ENCODE measurements at places on chromosomes 2 and 18. TPM values are rescaled to one million over a fixed set of nuclear protein-coding genes. Genes with fewer than 3 reads are reported as not detected.

DNA sequence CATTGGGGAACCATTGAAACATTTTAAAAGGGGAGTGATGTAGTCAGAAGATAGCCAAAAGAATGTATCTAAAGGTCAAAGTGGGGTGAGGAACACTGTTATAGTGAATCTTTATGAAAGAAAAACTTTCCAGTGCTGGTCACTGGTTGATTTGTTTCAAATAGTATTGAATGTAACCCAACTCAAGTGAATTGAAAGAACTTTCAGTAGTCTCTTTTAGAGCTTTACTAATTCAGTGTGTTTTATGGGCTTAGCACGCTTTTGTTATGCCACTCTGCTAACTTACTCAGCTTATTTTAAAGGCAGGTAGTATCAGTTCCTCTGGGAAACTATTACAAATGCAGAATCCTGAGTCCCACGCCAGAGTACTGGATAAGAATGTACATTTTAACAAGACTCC, 57.3 kb downstream of the GTF2A1L start:
- no peak for DNase-seq

The POU3F3 gene
- total RNA-seq: not detected

- DNase-seq: no peak
Observed at GRCh38 chr18:12291161-12291560, 16.9 kb upstream of the TUBB6 start.

The ST6GAL2 gene
- 0.09 TPM for total RNA-seq

DNA sequence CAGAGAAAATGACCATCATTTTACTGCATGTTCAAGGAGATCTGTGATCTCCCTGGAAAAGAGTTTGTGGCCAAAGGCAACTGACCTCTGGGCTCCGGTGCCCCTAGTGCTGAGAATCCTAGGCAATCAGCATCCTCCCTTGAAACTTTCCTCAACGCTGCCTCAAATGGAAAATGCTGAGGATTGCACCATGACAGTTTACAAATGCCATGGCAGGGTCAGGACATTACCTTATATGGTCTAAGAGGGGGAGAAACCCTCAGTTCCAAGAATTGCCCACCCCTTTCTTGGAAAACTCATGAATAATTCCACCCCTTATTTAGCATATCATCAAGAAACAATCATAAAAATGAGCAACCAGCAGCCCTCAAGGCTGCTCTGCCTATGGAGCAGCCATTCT, 48.3 kb downstream of the ALPK2 start:
- DNase-seq: peak; percentile 53

The POMC gene
- 0.63 TPM for total RNA-seq

DNA sequence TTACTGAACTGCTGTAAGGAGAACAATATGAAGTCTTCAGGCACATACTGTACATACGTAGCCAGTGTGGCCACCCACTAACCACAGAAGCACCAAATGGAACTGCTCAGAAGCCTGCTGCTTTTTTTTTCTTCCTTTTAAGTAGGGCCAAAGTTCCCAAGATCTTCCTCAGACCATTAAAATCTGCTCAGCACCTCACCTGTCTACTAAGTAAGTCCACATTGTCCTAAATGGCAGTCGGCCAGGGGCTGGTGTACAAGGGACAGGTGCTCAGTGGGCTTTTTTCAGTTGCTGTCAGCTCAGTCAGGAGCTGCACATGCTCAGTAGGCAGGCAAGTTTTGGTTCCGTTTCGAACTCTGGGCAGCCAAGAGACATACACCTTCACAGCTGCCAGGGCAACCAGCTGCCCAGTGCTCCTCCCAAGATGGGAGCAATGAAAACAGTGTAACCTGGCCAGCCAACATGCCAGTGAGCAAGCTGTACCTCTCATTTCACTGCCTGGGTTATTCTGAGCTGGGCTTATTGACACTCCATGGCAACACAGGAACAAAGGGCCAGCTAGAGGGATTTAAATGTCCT, 86.1 kb downstream of the ACVR1 start:
- no peak for DNase-seq

The CDCA7 gene
- total RNA-seq: 6.2 TPM

The UGT1A5 gene
- total RNA-seq: not detected

The FMNL2 gene
- total RNA-seq: 28.0 TPM

- DNase-seq: no peak
Observed at GRCh38 chr2:82599021-82599420, 1860.1 kb downstream of the SUCLG1 start.

DNA sequence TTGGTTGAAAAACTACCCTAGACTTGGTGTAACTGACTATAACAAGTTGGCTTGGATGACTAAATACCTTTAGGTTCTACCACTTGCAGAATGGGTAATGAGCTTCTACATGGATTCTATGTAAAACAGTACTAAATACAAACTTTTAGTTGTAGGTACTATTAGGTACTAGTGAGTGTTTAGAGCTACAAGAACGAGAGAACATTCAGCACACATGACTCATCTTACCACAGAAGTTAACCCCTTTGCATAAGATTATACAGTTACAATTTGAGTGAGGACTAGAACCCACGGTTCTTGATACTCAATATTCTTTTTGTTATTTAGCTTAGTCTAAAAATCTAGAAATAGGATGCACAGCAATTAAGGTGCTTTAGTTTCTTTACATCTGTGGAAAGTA, 101.7 kb upstream of the TFCP2L1 start:
- DNase-seq: peak; percentile 34

DNA sequence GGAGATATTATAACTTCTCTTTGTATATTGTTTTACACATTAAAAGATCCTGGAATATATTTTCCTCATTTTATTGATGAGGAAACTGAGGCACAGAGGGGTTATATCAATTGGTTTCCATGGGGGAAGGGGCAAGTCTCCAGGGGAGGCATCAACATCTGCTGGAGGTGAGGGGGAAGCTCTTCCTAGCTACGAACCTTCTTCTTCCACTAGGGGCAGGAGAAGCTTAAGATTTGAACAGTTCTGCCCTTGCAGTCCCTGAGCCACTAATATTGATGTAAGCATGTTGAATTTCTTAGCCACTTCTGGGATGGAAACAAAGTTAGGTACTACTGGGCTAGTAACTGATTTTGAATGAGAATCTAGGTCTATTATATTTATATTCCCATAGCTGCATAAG, 140.1 kb upstream of the AQP4 start:
- peak; percentile 0 for DNase-seq

DNA sequence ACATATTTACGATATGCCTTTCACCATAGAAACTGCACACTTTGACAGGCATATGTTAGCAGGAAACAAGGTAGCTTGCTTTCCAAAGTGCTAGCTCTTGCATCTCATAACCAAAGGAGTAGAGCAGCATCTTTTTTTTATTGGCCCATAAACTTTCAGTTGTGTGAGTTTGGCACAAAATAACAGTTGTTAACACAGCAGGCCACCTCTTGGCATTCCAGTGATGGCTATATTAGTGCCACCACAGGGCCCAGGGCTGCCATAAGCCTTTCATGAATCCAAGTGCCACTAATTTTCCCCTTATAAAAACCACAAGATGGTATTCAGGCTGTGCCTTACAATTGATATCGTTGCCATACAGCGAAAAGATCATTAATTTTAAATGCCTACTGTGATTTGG, 40.3 kb upstream of the KLF7 start:
- no peak for DNase-seq

The MPV17 gene
- total RNA-seq: 92.8 TPM

GRCh38 chr2:226396541-226396940, 403.1 kb downstream of the IRS1 start:
- no peak for DNase-seq

The EPC2 gene
- total RNA-seq: 22.4 TPM

- DNase-seq: no peak
Observed at GRCh38 chr2:236403811-236404210, 139.6 kb upstream of the ASB18 start.

- DNase-seq: no peak
Observed at GRCh38 chr2:121253021-121253673, 31.9 kb downstream of the TFCP2L1 start.

DNA sequence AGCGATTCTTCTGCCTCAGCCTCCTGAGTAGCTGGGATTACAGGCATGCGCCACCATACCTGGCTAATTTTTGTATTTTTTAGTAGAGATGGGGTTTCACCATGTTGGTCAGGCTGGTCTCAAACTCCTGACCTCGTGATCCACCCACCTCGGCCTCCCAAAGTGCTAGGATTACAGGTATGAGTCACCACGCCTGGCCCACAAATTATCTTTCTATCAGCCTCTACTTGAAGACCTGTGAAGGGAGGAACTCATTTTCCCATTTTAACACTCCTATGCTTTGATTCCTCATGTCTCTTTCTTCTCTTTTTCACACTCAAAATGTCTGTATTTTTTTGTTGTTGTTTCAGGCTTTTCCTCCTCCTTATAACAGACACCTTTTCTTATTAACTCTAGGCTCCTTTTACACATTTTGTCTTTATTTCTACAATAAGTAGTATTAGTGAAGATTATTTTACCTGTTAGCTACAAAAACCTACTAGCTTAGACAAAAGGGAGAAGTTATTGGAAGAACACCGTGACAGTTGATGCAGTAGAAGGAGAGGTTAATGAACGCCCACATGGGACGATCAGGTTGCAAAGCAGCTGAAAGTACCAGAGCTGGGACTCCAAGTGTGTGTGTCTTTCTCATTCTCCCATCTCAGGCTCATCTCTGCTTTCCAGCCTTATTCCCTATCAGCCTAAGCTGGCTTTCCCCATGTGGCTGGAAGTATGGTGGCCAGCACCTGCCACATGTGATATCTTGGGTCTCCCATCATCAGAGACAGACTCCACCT, 97.6 kb upstream of the AGAP1 start:
- no peak for DNase-seq

DNA sequence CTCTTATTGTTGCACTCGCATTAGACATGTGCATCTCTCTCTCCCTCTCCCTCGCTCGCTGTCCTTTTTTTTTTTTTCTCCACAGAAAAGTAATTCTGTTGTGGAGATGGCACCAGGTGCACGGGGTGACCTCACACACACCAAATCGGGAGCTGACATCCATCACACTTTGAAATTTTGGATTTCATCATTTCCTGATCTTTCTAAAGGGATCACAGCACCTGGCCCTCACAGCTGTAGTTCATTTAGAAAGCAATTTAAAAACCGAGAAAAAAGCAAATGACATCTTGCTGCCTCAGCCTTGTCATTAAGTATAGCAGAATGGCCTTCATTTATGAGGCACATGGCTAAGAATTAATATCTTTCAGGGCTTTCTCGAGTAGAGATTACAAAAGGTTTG, 717.2 kb downstream of the RNF144A start:
- DNase-seq: no peak

The GALR1 gene
- not detected for total RNA-seq

- DNase-seq: peak; percentile 12
Observed at GRCh38 chr2:28510184-28510583, 14.3 kb downstream of the PLB1 start.

DNA sequence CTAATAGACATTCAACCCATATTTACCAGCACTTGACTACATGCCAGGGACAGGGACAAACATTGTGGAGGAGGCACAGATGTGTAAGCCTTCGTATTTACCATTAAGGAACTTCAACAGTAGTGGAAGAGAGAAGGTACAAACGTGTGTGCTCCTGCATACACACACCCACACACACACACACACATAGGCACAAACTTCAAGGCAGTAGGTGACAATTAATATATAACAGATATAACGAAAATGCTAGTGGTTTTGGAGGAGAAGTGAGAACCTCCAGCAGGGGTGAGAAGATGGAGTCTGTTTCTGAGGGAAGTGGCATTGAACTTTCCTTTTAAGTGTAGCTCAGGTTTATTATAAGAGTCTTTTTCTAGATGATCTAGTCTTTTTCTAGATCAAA, 231.1 kb downstream of the SETBP1 start:
- no peak for DNase-seq

DNA sequence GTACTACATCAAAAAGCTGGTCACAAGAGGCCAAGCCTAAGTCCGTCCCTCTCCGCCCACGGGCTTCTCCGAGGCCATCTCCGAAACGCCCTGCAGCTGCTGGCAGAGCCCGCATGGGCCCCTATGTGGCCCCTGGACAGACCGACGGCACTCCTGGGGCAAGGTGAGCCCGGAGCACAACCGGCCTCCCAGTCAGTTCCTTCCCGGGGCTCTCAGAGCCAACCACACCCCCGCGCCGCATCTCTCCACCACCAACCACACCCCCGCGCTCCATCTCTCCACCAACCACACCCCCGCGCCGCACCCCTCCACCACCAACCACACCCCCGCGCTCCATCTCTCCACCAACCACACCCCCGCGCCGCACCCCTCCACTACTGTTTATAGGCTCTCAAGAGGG, 93.5 kb downstream of the ZNF516 start:
- no peak for DNase-seq

- DNase-seq: peak; percentile 38
Observed at GRCh38 chr18:10142496-10143160, 228.8 kb downstream of the VAPA start.

DNA sequence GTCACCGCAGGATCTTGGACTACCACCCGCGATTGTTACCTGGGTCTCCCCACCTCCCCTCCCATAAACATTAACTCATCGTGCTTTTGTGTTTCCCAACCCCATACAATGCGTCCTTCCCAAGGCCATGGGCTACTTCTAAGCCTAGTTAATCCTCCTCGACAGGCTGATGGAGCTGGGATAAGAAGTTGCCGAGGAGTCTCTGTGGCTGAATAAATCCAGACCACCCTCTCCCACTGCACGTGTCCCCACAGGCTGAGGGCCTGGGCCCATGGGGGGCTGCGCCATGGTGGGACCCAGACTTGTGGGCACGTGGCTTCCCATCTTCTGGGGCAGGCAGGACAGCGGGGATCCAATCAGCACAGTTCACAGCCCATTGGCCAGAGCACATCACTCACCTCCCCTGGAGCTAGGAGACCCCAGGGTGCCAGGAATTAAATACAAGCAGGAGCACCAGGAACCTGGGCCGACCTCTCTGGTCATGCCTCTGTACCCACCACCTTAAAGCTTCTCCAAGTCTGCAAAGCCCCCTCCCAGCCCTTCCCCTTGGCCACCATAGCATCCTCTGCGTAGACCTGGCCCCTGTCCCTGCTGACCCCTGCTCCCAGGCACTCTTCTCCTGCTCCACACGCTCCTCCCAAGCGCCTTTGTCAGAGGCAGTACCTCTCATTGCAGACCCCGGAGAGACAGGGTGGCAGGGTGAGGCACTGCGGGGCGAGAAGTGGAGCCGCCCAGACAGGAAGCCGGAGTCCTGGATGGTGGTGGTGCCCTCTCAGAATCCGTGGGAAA, 51.0 kb upstream of the ID2 start:
- no peak for DNase-seq

GRCh38 chr2:100882645-100883613, 63.0 kb downstream of the NPAS2 start:
- peak; percentile 45 for DNase-seq

GRCh38 chr2:166229678-166230023, 101.8 kb upstream of the SCN1A start:
- no peak for DNase-seq
